Fibroblast of the aortic adventitia (primary cell): ENCODE measurements at places on chromosomes 5 and 9. TPM values are rescaled to one million over a fixed set of nuclear protein-coding genes. Genes with fewer than 3 reads are reported as not detected.
A peak's percentile ranks its signal among the peaks of the same experiment; 100 is the strongest.

DNA sequence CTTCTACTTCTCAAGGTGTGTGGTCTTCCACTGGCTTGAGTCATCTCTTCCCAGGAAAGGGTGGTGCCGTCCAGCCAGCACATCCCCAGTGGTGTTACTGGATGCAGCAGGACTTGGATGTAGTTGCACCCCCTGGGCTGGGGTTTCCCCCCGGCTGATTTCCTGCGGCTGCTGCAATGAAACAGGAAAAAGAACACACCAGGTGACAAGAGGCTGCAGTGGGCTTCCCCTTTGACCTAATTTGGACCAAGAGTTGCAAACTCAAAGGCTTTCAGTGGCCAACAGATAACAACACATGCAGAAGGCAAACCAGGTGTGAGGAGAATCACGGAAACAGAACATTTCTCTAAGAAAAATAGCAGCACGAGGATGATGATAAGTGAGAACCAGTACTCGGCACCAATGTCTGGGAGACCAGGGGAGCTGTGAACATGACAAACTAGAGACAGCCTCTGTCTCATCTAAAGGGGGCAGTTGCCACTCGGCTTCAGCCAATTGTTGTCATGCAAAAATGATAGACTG is 83.7 kb downstream of the PDE6A start:
- no peak for DNase-seq

Gene CYLC2
- not detected in 2 replicates for total RNA-seq

Gene FBN2
- 19.8 and 45.1 TPM in 2 replicates for total RNA-seq

Gene PCDHB9
- total RNA-seq, result 0.41 and 1.2 TPM in 2 replicates

DNA sequence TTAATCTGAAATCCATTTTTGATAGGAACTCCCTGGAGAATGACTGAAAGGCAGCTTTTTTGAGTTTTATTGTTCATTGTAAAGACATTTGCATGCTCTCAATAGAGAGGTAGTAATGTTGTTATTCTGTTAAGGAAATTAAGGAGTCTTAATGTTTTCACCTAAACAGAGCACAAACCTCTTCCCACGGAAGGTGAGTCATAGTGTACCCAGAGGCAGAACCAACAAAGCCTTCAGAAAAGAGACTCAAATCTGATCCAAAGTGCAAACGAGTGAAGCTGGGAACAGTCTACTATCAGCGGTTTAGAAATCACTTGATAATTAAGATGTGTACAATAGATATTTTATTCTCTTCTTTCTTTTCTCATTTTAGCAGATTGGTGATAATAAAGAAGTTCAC is 470.5 kb downstream of the PLK2 start:
- peak; percentile 1 for DNase-seq

- DNase-seq, result no peak
Measured at GRCh38 chr5:140267559-140268018, 35.3 kb downstream of the PFDN1 start.
